Epithelial cell of umbilical artery (primary cell): ENCODE measurements at places on chromosomes 7 and 10. TPM values are rescaled to one million over a fixed set of nuclear protein-coding genes. Genes with fewer than 3 reads are reported as not detected.

The FAM25A gene
- not detected in 2 replicates for total RNA-seq

The OPN4 gene
- total RNA-seq = not detected in 2 replicates

The MLLT10 gene
- total RNA-seq = 18.2 and 31.6 TPM in 2 replicates

The TMEM196 gene
- total RNA-seq = not detected in 2 replicates

The KCNH2 gene
- under 0.01 and 0.15 TPM in 2 replicates for total RNA-seq
